Vagina (tissue), 2 donors: ENCODE measurements at places on chromosomes 16 and 17.

DNA sequence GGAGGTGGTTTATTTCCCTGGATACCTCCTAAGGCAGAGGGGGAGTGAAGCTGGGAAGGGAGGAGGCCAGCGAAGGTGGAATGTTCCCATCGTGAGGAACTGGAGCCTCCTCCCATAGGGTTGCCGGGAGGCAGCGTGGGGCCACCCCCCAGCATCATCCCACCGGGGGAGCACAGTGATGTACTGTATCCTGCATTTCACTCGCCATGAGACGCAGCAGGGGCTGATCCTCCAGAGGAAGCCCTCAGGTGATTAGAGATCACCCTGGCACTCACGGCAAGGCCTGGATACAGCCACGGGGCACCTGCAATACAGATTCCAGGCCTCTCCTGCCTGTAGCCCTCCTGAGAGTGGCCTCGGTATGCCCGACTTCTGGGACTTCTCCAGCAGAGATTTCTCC, 25.5 kb upstream of the BEAN1 start:
- no peak for DNase-seq

DNA sequence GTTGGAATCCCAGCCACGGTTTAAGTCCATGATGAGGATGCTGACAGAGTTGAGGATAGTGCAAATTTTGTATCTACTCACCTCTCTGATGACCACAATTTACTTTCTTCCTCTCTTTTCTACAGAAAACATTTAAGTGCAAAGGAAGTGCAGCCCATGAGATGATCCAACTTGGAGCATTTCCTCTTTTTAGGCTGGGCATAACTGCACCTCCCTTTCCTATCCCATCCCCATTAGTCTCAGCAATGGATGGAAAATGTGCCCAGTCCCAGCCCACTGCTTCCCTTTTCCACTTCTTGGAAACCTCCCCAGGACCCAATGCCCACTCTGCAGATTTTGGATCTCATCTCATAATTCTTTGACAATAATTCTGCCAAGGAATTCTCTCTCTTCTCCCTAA, 16.6 kb upstream of the CCL8 start:
- no peak for DNase-seq

- no peak for DNase-seq
Measured at GRCh38 chr17:19387921-19388521, 1.0 kb upstream of the MFAP4 start.

- no peak for DNase-seq
Measured at GRCh38 chr16:77946823-77947222, 75.5 kb upstream of the CLEC3A start.

- DNase-seq: no peak
Measured at GRCh38 chr17:6061290-6061689, 8.9 kb upstream of the WSCD1 start.

DNA sequence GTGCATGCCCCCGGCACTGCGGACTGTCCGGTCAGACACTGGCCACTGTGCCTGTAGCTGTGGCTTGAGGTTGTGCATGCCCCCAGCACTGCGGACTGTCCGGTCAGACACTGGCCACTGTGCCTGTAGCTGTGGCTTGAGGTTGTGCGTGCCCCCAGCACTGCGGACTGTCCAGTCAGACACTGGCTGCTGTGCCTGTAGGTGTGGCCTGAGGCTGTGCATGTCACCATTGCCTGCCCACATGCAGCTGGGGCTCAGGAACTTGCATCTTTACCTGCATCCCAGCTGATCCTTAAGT, 5.2 kb downstream of the MTHFSD start:
- no peak for DNase-seq
